Stimulated activated CD8-positive, alpha-beta memory T cell treated with anti-CD3 and anti-CD28 coated beads, Interleukin-15, amount 100 ng/mL, for 48 hours (primary cell): ENCODE measurements at places on chromosomes 11 and 22.

GRCh38 chr11:107689317-107690202, 22.3 kb downstream of the SLN start:
- no peak for DNase-seq

- peak; percentile 27 for DNase-seq
These were observed 3.9 kb upstream of the RAB38 start for GRCh38 chr11:88179141-88179540.

DNA sequence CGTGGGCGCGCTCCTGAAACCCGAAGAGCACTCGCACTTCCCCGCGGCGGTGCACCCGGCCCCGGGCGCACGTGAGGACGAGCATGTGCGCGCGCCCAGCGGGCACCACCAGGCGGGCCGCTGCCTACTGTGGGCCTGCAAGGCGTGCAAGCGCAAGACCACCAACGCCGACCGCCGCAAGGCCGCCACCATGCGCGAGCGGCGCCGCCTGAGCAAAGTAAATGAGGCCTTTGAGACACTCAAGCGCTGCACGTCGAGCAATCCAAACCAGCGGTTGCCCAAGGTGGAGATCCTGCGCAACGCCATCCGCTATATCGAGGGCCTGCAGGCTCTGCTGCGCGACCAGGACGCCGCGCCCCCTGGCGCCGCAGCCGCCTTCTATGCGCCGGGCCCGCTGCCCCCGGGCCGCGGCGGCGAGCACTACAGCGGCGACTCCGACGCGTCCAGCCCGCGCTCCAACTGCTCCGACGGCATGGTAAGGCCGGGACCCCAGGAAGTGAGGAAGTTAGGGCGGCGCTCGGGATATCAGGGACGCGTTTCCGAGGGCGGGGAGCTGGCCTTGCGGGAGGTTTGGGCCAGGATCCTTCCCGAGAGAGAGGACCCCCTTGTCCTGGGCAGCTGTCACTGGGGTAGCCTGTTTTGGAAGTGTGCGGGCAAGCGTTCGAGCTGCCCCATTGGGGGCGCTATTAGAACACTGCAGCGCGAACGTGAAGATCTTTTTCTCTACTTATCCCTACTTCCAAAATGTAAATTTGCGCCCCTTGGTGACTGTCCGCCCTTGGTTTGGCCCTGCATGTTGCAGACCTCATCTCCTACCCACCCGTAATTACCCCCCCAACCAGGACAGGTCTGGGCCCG, 796 bp downstream of the MYOD1 start:
- DNase-seq = no peak

DNA sequence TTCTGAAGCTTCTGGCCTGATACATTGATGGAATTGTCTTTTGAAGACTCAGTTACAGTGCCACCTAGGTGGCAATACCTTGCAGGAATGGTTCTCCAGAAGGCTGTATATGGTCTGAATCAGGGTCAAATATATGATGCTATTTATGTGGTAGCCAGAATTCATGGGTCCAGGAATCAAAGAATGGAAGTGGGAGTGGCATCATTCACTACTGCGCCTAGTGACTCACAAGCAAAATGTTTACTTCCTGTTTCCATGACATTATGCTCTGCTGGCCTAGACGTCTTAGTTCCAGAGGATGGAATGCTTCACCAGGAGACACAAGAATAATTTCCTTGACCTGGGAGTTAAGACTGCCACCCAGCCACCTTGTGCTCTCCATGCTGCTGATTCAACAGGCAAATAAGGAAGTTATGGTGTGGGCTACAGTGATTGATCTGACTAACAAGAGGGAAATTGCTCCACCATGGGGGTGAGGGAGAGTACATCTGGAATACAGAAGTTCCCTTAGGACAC, 491.8 kb downstream of the ETS1 start:
- no peak for DNase-seq

DNA sequence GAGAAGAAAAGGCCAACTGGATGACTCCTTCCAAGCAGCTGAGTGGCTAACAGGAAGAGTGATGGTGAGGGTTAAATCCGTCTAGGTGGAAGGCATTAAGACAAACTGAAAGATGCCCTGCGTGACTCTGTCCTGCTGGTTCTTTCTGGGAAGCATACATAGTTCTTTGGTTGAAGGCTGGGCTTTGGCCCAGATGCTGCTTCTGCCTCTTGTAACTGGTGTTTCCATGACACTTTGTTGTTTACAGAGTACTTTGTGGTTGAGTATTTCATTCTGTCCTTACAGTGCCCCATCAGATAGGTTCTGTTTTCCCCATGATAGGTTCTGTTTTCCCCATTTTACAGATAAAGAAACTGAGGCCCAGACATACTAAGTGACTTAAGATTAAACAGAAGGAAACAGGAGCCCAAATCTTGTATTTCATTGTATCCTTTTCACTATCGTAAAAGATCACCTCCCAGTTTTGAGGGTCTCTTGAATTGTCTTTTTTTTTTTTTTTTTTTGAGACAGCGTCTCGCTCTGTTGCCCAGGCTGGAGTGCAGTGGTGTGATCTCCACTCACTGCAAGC, 124.3 kb upstream of the RASSF10 start:
- no peak for DNase-seq

GRCh38 chr11:69311767-69312385, 17.9 kb downstream of the MYEOV start:
- no peak for DNase-seq

GRCh38 chr22:32546496-32546895, 71.9 kb downstream of the FBXO7 start:
- no peak for DNase-seq

DNA sequence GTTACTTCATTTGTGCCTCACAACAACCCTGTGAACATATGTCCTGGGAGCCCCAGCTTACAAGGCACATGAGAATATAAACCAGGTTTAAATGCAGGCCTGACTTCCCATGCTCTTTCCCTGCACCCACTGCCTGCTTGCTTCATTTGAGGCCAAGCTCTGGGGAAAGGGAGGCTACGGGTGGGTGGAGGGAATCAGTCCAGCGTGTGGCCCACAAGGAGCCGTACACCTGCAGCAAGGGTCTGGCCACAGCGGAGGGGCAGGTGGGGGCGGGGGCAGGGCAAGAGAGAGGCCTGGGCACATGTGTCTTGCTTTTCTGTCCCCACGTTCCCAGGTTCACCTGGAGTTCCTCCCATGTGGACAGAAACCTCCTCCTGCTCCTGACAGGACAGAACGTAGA, 26.2 kb downstream of the FAM83F start:
- DNase-seq = no peak
